ENCODE measurements at places on chromosomes 1 and 21.

DNA sequence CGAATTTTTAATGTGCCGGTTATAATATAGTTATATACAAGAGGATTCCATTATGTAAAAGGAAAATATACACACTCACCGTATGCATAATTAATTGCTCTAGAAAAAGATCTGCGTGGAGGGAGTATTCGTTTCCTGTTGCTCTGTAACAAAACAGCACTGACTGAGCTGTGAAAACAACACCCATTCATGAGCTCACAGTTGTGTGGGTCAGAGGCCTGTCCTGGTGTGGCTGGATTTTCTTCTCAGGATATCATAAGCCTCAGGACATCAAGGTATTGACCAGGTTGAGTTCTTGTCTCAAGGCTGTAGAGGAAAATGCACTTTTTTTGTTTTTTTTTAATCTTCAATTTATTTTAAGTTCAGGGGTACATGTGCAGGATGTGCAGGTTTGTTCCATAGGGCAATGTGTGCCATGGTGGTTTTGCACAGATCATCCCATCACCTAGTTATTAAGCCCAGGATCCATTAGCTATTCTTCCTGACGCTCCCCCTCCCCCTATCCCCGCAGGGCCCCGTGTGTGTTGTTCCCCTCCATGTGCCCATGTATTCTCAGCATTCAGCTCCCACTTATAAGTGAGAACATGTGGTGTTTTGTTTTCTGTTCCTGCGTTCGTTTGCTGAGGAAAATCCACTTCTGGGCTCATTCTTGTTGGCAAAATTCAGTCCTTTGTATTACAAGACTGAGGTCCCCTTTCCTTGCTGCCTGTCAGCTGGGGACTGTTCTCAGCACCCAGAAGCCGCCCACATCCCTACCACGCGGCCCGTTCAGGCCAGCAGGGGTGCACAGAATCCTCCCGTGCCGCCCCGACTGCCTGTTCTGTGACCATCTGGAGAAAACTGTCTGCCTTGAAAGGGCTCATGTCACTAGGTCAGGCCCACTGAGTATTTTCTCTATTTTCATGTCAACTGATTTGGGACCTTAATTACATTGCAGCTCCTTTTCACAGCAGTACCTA lies 87.4 kb upstream of the ERRFI1 start:
- DNase-seq, result no peak

- no peak for DNase-seq
Measured at GRCh38 chr1:241606544-241606943, 33.6 kb downstream of the CHML start.

- no peak for DNase-seq
Measured at GRCh38 chr1:192784397-192784796, 24.4 kb upstream of the RGS2 start.

GRCh38 chr1:65075123-65075976 lies 72.7 kb upstream of the AK4 start:
- DNase-seq, result peak; percentile 37

DNA sequence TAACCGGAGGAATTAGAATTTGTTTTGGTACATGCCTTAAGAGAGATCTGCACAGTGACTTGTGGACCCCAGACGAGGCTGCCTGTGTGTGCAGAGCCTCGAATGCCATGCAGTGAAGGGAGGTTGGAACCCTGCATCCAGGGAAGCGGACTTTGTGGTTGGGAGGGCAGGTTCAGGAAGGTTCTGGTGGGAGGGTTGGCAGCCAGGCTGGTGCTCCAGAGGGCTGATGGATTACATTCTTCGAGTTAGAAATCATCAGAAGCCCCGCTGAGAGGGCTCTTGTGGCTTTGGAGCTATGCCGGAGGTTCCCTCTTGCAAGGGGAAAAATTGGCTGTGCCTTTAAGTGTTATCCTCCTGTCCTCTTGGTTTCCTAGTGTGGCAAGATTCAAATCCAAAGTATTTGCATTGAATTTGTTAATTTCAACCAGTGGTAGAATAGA lies 21.1 kb downstream of the ROR1 start:
- DNase-seq, result peak; percentile 50

DNA sequence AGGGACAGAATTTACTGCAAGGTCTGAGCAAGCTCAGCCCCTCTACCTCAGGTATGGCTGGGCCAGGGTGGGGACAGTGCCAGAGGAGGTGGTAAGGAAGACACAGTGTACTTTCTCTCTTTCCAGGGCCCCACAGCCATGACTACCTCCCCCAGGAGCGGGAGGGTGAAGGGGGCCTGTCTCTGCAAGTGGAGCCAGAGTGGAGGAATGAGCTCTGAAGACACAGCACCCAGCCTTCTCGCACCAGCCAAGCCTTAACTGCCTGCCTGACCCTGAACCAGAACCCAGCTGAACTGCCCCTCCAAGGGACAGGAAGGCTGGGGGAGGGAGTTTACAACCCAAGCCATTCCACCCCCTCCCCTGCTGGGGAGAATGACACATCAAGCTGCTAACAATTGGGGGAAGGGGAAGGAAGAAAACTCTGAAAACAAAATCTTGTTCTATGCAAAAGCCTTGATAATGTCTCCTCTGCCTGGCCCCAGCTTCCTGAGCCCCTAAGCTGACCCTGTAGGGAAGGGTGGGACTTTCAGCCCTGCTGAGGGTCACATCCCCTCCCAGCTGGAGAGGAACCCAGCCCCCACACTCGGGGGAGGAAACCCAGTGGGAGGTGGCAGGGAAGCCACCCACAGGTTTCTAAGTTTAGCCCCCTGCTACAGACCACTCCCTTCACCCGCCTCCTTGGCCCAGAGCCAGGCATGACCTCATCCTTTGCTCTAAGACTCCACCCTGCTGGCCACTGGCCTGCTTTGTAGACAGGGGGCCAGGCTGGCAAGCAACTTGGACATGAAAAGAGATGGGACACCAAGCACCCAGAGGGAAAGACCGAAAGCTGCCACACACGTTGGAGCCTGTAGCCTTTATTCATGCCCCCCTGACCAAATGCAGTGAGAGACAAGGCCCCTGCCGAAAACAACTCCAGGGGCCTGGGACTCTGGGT lies 6.4 kb downstream of the RHOC start:
- peak; percentile 95 for DNase-seq

GRCh38 chr1:4270651-4271337 lies 370.7 kb upstream of the C1orf174 start:
- DNase-seq, result no peak

Data from fibroblast of skin of abdomen (primary cell).